ENCODE measurements at places on chromosomes 11 and 22.

DNA sequence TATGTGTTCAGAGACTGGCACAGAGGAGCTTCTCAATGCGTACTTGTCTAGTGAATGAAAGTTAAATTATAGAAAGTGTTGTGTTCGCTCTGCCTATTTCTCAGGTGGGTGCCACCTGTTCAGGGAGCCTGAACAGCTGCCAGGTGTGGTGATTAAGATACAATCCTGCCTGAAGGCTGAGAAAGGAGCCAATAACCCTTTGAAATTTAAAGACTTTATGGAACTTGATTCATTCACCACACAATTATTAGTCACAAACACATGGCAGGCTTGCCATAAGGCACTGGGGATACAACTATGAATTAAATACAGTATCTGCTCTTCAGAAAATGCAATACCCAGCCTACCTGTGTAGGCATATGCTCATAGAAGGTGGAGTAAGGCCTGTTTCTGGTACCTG is 92.9 kb upstream of the AMOTL1 start:
- DNase-seq = no peak

DNA sequence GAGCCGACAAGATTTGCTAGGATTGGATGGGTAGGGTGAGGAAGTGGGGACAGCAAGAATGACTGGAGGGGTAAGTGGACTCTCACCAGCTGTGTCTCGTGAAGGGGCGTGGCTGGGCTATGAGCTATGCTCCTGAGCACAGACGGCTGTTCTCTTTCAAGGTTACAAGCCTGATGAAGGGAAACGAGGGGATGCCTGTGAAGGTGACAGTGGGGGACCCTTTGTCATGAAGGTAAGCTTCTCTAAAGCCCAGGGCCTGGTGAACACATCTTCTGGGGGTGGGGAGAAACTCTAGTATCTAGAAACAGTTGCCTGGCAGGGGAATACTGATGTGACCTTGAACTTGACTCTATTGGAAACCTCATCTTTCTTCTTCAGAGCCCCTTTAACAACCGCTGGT is 19.9 kb downstream of the F2 start:
- no peak for DNase-seq

- DNase-seq = peak; percentile 22
Measured at GRCh38 chr11:87466223-87466622, 428.5 kb downstream of the TMEM135 start.

- no peak for DNase-seq
Measured at GRCh38 chr22:41487037-41487935, 18.4 kb downstream of the ACO2 start.

All from fibroblast of skin of scalp (primary cell).